Activated T-helper 1 cell treated with anti-CD3 and anti-CD28 coated beads, Interleukin-12 subunit alpha, Interleukin-12 subunit beta, Interleukin-2, Interleukin-4 antibody, amounts not matched to agents 30 ng/mL and 10 ng/mL and 1 ng/mL, durations not matched to agents 14 hours and 24 hours and 36 hours (primary cell): ENCODE measurements at places on chromosomes 3 and 15. TPM values are rescaled to one million over a fixed set of nuclear protein-coding genes. Genes with fewer than 3 reads are reported as not detected.

Gene CLDN16
- total RNA-seq, result not detected in 2 replicates

Gene IQCH
- 0.88 and 1.2 TPM in 2 replicates for total RNA-seq

Gene HES1
- total RNA-seq, result 2.5 and 2.6 TPM in 2 replicates

Gene COLQ
- 0.65 and 0.96 TPM in 2 replicates for total RNA-seq

Gene CILP
- total RNA-seq, result not detected in 2 replicates

Gene THAP10
- not detected in 2 replicates for total RNA-seq

Gene CHRNA3
- total RNA-seq, result not detected in 2 replicates

Gene ROBO2
- total RNA-seq, result not detected in 2 replicates

Gene SH2D7
- not detected in 2 replicates for total RNA-seq

DNA sequence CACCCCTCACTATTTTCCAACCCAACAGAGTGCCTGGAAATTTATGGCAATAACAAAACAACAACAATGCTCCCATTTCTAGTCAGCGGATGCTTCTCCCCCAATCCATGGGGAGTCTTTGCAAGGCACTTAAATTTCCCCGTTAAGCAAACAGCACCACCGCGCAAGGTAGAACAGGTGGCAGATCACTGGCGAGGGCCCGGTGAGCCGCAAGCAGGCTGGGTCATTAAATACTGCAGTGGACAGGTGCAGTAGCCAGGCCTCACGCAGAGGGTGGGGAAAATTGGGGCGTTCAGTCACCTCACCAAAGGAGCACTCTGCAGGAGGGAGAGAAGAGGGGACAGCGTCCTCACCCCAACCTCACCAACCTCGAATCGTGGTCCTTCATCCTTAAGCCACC is 147.5 kb downstream of the NTRK3 start:
- H3K27me3 ChIP-seq, result no peaks in the 10 kb centered on the region
- no peak overlapping the region for H3K4me3 ChIP-seq
- H3K27ac ChIP-seq, result no peak overlapping the region
- H3K36me3 ChIP-seq, result no peaks in the 10 kb centered on the region
- no peak for DNase-seq

- DNase-seq, result peak; percentile 51
- H3K27me3 ChIP-seq, result peaks cover 3% of the 10 kb centered on the region
- H3K4me3 ChIP-seq, result peak overlapping the region; percentile 69
- H3K4me1 ChIP-seq, result peaks cover 22% of the 10 kb centered on the region
These were observed 62.5 kb upstream of the LIPC start for GRCh38 chr15:58369261-58369701.

- DNase-seq, result no peak
- H3K27ac ChIP-seq, result no peak overlapping the region
- peaks cover 12% of the 10 kb centered on the region for H3K4me1 ChIP-seq
- peaks cover 4% of the 10 kb centered on the region for H3K27me3 ChIP-seq
These were observed 113.3 kb upstream of the MBNL1 start for GRCh38 chr3:152155246-152156020.

DNA sequence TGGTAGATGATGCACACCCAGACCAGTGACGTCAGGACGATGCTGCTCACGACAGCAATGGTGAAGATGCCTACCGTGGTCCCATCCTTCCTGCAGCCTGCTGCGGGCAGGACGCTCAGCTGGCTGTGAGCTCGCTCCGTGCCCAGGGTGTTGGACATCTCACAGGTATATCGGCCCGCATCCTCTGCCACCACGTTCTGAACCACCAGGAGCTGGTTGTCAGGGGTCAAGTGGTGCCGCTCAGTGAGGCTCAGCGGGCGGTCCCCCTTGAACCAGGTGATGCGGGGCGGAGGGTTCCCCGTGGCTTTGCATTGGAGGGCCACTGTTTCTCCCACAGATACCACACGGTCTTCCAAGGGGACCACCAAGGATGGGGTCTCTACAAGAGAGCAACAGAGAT is 117.8 kb downstream of the LRIG1 start:
- H3K27me3 ChIP-seq, result no peaks in the 10 kb centered on the region
- no peak overlapping the region for H3K27ac ChIP-seq
- peaks cover 71% of the 10 kb centered on the region for H3K36me3 ChIP-seq
- no peak for DNase-seq
- peaks cover 16% of the 10 kb centered on the region for H3K4me1 ChIP-seq

- H3K36me3 ChIP-seq, result no peaks in the 10 kb centered on the region
- no peaks in the 10 kb centered on the region for H3K27me3 ChIP-seq
- H3K4me1 ChIP-seq, result no peaks in the 10 kb centered on the region
- no peak for DNase-seq
- H3K27ac ChIP-seq, result no peak overlapping the region
- H3K4me3 ChIP-seq, result no peak overlapping the region
These were observed 34.2 kb downstream of the GRIP2 start for GRCh38 chr3:14505803-14506500.

- H3K4me1 ChIP-seq, result no peaks in the 10 kb centered on the region
- H3K4me3 ChIP-seq, result no peak overlapping the region
- no peak for DNase-seq
- H3K27me3 ChIP-seq, result no peaks in the 10 kb centered on the region
- H3K36me3 ChIP-seq, result no peaks in the 10 kb centered on the region
- H3K27ac ChIP-seq, result no peak overlapping the region
These were observed 70.2 kb downstream of the EFCAB12 start for GRCh38 chr3:129358177-129358771.

DNA sequence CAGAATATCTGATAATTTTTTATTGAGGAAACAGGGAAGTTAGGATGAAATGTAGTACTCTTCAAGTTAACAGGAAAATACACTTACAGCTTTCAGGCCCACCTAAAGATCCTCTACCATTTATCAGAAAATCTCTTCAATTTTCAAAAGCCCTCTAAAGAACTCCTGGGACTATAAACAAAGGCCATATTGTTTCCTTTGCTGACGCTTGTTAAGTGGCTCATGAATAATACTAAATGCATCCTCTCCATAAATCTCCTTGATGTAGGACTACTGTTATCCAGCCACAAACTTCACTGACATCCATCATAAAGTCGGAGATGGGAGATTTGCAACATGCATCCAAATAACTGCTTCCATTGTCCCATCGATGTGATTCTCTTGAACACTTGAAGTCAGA is 326.5 kb downstream of the ZIC1 start:
- no peak overlapping the region for H3K27ac ChIP-seq
- H3K36me3 ChIP-seq, result no peaks in the 10 kb centered on the region
- H3K27me3 ChIP-seq, result no peaks in the 10 kb centered on the region
- DNase-seq, result no peak

DNA sequence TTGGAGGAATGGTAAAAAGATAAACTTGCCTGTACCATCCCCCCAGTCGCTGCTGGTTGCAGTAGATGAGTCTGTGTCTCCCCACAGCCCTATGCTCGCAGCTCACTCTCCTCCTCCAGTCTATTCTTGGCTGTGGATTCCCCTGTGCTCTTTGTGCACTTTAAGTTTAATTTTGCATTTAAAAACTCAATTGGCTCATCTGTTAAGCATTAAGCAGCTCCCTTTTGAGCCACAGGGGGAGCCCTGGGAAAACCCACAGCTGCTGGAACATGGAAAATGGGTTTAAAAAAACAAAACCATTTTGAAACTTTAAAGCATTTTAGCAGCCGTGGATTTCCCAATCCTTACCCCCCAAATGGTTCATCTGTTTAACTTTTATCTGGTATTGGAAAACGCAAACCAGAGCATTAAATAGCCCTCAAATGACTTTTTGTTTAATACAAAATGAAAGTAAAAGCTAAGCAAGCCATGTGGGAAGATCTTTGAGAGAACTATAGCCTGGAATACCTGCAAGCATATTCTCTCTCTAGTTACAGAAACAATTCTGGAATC is 536.9 kb downstream of the ZIC1 start:
- H3K27me3 ChIP-seq, result no peaks in the 10 kb centered on the region
- H3K4me3 ChIP-seq, result no peak overlapping the region
- no peaks in the 10 kb centered on the region for H3K36me3 ChIP-seq
- DNase-seq, result no peak
- H3K4me1 ChIP-seq, result no peaks in the 10 kb centered on the region

DNA sequence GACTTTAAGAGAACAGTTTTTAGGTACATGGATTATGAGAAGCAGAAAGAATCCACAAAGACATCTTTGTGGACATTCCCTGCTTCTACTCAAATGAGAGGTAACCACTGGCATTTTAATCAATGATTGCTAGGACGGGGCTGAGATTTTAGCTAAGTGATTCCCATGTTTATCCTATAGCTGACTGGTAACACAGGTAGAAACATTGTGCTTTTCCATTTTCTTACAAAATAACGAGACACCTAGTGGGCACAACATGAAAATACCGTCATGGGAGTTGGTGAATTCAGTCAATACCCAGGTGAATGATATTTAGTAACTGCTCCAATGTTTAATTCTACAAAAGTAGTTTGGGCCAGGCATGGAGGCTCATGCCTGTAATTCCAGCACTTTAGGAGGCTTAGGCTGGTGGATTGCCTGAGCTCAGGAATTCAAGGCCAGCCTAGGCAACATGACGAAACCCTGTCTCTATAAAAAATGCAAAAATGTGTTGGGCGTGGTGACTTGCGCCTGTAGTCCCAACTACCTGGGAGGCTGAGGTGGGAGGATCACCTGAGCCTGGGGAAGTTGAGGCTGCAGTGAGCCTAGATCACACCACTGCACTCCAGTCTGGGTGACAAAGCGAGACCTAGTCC is 37.2 kb upstream of the DENND4A start:
- H3K4me3 ChIP-seq, result no peak overlapping the region
- H3K4me1 ChIP-seq, result peaks cover 63% of the 10 kb centered on the region
- no peak for DNase-seq

- H3K36me3 ChIP-seq, result no peaks in the 10 kb centered on the region
- H3K4me1 ChIP-seq, result peaks cover 3% of the 10 kb centered on the region
- peaks cover 57% of the 10 kb centered on the region for H3K27me3 ChIP-seq
- H3K27ac ChIP-seq, result no peak overlapping the region
These were observed 7.1 kb upstream of the PLCB2 start for GRCh38 chr15:40314723-40315276.
